ENCODE measurements at places on chromosomes 3 and 15.
A peak's percentile ranks its signal among the peaks of the same experiment; 100 is the strongest.

DNA sequence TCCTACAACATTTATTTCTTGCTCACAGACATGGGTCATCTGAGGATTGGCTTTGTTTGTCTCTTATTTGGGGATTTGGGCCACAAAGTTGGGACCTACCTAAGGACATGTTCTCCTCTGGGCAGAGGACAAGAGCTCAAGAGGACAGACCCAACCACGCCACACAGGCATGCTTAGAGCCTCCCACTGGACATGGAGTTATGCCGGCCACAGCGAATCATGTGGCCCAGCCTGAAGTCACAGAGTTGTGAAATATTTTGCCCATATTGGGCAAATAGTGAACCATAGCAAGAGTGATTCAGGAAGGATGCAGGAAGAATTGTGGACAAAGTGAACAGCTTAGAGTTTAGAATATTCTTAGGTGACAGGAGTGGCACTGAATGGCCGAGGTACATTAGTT is 9.9 kb downstream of the TRAK1 start:
- DNase-seq = no peak

DNA sequence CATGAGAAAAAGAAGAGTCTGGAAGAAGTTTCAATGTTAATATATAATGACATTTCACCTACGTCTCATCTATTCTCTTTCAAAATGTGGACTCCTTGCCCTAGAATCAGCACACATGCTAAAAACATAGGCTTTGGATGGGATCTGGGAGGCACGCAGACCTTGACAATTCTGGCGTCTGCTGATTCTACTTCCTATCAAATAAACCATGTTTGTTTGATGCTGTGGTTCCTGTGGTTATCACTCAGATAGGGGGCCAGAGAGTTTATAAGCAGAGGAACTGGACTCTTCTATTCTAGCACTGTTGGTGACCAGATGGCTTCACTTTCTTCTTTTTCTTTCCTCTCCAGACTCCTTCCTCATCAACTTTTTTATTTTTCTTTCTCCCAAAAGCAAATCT is 336.8 kb downstream of the DIPK2A start:
- peak; percentile 32 for DNase-seq

DNA sequence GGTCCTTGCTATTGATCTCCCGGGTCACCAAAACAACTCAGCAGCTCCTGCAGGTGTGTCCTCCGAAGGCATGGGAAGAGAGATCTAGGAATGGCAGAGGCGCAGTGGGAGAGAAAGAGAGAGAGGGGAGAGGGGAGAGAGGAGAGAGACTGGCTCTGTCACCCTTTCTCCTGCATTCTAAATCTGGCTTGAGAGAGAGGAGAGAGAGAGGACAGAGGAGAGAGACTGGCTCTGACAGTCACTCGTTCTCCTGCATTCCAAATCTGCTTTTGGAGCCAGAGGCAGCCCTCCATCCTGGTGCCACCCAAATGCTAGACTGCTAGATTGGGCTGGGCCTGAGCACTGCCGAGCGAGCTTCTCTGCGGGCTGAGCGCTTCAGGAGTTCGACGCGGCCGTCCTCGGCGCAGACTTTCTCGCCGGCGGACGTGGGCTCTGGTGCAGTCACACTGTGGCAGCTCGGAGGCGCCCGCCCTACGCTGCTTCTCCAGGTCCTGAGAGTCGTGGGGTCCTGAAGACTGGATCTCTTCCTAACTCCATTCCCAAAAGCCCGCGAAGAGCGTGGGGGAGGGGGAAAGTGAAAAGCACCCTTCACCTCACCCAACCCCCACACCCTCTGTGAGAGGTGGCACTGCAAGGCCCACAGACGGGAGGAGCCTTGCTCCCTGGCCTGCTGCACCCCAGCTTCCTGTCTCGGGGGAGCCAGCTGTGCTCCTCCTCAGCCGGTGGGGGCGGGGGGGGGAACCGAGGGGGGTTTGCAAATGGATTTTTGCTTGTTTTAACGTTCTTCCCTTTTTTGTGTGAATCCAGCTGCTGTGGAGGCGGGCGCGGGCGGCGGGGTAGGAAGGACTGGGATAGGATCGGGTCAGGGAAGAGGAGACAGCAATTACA is 222.3 kb downstream of the MEIS2 start:
- DNase-seq = no peak

DNA sequence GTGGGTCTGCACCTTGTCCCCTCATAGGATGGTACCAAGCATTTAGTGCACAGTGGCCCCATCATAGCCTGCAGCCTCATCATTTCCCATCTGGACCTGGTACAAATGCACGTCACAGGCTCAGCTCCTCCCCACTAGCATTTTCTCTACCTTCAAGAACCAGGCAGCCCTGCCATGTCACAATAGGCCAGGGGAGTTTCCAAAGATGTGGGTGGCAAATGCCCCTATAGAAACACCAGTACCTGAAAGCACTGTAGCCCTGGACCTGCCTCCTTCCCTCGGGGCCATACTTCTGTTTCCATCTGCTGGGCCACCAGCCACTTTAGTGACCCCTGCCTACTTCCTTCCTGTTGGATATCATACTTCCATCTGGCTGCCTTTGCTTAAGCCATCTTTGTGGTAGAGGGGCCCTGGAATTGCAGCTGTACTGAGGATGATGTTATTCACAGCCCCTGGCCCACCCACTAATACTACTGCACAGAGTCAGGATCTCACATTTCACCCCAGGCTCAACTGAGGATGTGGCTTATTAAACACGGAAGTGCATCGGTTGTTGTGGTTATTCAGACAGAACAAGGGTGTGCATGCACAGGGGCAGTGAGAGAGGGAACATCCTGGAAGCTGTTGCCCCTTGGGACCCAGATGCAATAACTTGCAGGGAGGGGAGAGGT is 3.8 kb downstream of the TCTA start:
- no peak for DNase-seq

- DNase-seq = no peak
These were observed 118.5 kb downstream of the TLE3 start for GRCh38 chr15:69979262-69979661.

GRCh38 chr15:29066838-29067237 is 181.1 kb downstream of the APBA2 start:
- DNase-seq = no peak
